ENCODE measurements at places on chromosomes 12 and 14.

DNA sequence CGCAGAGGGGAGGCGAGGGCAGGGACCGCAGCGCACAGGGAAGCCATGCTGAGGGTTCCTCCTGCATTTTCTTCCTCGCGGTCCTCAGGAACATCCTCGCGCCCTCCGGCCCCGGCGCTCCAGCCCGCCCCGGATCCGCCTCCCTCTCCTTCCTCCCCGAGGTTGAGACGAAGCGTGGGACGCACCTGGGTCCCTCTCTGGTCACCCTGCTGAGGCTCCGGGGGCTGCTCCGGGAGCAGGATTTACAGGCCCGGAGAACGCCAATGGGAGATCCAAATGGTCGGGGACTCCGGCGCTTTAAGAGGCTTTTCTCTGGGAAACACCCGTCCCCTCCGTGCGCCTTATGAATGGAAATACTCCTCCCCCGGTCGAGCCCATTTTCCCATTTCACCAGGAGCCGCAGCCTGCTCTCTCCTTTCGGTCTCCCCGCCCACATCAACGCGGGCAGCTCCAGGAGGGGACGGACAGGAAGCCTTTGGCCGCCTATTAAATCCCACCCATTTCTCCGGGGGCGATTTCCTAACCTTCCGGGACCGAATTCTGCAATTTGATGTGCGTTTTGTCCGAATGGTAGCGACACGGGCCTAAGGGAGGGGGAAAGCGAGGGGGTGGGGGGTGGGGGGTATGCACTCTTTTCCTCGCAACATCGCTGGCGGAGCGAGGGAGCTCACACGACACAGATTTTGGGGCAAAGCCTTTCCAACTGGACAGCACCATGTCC is at the start of gene UNC79:
Gene UNC79 (plus strand): TSS at position 625 of the 721 bp plus-strand sequence. CDS start 91 bp downstream, at position 716.
- no peak for ATAC-seq

GRCh38 chr14:70441641-70442040 is 10.3 kb upstream of the ADAM21 start:
- no peak for ATAC-seq

- peak; percentile 53 for ATAC-seq
These were observed 179.6 kb downstream of the TMEM117 start for GRCh38 chr12:44015333-44015941.

- no peak for ATAC-seq
These were observed 4.7 kb downstream of the ASIC1 start for GRCh38 chr12:50061946-50062686.

- peak; percentile 75 for ATAC-seq
These were observed 794 bp downstream of the HOXC13 start for GRCh38 chr12:53939141-53940108.

GRCh38 chr14:77041881-77042545 is 13.5 kb upstream of the IRF2BPL start:
- no peak for ATAC-seq

DNA sequence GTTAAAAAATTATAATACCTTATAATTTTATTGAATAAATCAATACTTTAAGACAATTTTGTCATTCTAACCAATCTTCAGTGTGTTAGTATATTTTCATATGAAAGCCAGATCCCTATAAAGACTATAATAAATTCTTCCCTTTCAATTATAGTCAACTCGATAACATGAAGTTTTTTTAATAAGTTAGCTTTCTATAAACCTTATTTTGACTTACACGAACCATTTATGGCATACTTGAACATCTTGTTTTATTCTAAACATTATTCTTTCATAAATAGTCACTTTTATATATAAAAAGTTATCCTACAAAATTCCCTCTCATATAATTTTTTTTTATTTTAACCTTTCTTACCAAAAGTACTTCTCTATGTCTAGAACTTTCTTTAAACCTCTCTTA is 1002.3 kb downstream of the TMEM121 start:
- ATAC-seq, result no peak

GRCh38 chr12:42730291-42730690 is 140.7 kb upstream of the PRICKLE1 start:
- ATAC-seq, result no peak

GRCh38 chr12:26576266-26576665 is 256.7 kb downstream of the ITPR2 start:
- ATAC-seq, result peak; percentile 35

DNA sequence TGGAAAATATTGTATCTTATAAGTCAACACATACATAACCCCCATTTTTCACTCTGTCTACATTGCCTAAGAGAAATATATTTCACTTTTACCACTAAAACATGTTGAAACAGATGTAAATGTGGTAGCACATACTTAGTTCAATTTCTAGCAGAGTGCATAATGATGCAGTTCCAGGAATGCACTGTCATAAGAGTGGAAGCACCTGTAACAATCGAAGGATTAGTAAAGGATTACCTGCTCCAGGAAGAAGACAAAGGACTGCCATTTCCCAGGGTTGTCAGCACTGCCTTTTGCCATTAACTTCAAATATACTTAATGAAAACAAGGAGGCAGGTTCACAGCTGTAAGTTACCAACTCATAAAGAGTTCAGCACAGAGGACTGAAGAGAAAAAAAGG is 24.6 kb downstream of the DAD1 start:
- ATAC-seq, result peak; percentile 89

DNA sequence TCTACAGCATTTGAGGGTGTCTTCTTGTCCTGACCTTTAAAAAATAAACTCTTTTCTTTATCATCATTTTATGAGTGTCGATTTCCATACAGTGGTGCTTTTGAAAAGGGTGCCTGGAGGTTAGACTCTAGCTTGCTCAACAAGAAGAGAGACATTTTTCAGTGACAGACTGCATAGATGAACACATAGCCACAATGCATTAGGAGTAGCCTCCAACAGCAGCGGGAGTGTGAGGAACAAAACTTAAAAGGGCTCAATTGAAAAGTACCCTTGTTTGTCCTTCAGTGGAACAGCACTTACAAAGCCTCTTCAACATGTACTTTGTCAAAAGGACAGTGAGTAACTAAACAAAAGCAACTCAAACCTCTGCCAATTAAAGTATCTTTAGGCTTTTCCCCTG is 119.3 kb downstream of the SOX5 start:
- ATAC-seq, result no peak

- ATAC-seq, result no peak
These were observed 17.4 kb downstream of the FOXN4 start for GRCh38 chr12:109291521-109292341.

GRCh38 chr12:29149691-29150281 is 708 bp downstream of the FAR2 start:
- peak; percentile 26 for ATAC-seq

GRCh38 chr12:52213564-52214420 is 19.3 kb upstream of the KRT7 start:
- peak; percentile 45 for ATAC-seq

DNA sequence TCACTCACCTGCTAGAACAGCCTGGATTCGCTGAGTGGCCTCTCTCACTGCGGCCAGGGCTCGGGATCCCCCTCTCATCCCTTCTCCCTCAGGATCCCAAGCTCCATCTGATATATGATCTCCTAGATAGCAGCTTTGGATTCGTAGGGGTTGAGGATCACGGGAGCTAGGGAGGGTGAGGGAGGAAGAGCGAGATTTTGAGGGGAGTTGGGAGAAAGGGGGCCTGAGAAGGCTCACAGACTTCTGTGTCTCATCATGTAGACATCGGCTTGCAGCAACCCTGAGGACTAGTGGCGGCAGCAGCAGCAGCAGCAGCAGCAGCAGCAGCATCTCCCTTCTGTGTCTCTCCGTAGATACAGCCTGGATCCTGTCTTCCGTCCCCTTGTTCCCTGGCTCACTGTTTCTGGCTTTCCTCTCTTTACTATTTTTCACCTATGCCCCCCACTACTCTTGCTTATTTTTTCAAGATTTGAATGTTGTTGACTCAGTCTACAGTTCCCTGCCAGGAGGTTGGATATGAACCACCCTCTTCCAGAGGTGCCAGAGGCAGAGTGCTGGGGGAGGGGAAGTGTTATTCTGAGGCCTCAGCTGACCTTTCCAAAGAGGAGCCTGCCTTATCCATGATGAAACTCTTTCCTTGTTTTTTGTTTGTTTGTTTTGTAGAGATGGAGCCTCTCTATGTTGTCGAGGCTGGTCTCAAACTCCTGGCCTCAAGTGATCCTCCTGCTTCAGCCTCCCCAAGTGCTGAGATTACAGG is at the start of gene CIROP:
Gene CIROP (minus strand): TSS at position 399 of the 757 bp plus-strand sequence. CDS start 69 bp downstream, at position 330.
- ATAC-seq, result no peak

- no peak for ATAC-seq
These were observed 142.9 kb downstream of the ASCL1 start for GRCh38 chr12:103100257-103100831.

- ATAC-seq, result no peak
These were observed 374.7 kb downstream of the C12orf75 start for GRCh38 chr12:105705235-105705634.

DNA sequence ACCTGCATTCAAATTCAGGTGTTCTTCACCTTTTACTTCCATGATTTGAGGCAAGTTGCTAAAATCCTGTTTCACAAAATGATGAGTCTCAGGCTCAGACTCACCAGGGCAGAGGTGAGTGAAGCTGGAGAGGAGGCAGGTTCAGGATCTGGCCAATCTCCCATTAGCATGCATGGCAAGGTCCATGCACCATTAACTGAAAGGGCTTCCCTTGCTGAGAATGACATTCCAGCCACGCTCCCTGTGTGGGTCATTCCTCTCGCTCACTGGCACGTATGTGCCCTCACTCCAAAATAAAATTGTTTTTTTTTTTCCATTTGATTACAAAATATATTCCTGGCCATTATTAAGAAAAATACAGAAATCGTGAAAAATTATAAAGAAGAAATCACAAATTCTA is 257.6 kb downstream of the C12orf75 start:
- ATAC-seq, result no peak

DNA sequence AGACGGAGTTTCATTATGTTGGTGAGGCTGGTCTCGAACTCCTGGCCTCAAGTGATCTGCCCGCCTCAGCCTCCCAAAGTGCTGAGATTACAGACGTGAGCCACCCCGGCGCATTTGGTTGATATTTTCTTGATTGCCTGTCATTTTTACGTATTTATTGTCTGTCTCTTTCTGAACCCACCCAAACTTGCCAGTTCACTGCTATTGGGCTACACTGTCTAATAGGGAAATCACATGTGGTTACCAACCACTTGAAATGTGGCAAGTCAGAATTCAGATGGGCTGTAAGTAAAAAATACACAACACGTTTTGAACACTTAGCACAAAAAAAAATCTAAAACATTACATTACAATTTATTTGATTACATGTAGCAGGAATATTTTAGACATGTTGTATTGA is 2.1 kb downstream of the WSB2 start:
- ATAC-seq, result no peak

- ATAC-seq, result no peak
These were observed 334.3 kb downstream of the AACS start for GRCh38 chr12:125399489-125399888.

GRCh38 chr12:116238149-116238548 is 39.3 kb downstream of the MED13L start:
- ATAC-seq, result no peak

- no peak for ATAC-seq
These were observed 33.0 kb upstream of the FGF23 start for GRCh38 chr12:4412465-4412864.

DNA sequence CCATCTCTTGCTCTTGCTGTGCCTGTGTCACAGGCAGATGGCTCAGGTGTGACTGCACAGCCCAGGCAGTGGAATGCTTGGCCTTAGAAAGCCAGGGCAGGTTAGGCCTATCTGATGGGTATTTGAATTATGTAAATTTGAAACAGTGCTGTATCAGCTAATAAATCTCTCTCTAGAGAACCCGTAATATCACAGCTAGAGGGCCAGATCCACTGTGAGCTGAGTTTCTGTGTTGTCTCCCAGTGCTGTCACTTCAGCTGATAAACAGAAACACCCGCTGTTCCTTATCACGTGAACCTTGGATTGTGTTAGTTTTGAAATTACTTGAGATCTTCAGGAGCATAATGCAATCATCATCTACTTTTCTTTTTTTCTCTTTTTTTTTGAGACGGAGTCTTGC is 21.5 kb upstream of the ALDH2 start:
- ATAC-seq, result no peak

- ATAC-seq, result no peak
These were observed 62.5 kb upstream of the HIF1A start for GRCh38 chr14:61632807-61633206.

GRCh38 chr14:24399447-24399822 is 632 bp downstream of the NYNRIN start:
- no peak for ATAC-seq

GRCh38 chr12:32151086-32151485 is 44.4 kb downstream of the BICD1 start:
- no peak for ATAC-seq

DNA sequence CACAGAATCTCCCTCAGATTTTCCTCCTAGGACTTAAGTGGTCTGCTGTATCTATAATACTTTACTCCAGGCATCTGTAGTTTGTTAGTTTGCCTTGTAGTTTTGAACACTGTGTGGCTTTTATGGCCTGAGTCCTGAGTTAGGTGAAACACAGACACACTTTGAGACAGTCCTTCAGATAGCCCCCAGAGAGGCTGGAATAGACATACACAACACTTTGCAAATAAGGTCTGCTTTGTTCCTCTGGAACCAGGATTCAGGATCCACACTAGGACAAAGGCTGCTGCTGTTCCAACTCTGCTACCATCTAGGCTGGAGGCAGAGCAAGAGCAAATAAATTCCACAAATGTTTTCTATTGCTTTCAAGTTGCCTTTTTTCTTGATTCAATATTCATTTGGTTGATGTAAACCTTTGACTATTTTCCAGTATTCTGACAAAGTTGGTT is 41.4 kb upstream of the INSM2 start:
- ATAC-seq, result no peak

- ATAC-seq, result no peak
These were observed 57.4 kb downstream of the BAZ1A start for GRCh38 chr14:34817768-34818167.

- no peak for ATAC-seq
These were observed 2.3 kb upstream of the AGAP2 start for GRCh38 chr12:57740656-57741412.

- no peak for ATAC-seq
These were observed 131.4 kb downstream of the KCNMB4 start for GRCh38 chr12:70497508-70497907.

- ATAC-seq, result no peak
These were observed 108.5 kb upstream of the ESRRB start for GRCh38 chr14:76267322-76268046.

GRCh38 chr14:93090826-93091555 is 24.7 kb downstream of the ITPK1 start:
- ATAC-seq, result no peak

DNA sequence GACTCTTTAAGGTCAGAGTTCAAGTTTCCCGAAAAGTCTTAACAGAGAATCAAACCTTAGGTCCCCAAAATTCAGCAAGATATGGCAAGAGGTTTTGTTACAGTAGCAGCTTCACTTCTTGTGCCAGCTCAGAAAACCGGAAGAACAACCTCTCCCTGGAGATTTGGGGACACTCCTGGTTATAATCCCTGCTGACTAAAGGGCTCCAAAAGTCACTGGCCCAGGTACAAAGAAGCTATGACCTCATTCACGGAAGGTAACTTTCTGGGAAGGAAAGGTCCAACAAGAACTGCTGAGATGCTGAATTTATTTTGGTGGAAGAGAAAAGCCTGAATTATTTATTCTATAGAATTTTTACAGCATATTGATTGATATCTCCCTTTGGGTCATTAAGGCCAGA is 55.6 kb upstream of the DIO2 start:
- peak; percentile 92 for ATAC-seq

- ATAC-seq, result peak; percentile 28
These were observed 28.5 kb downstream of the CPM start for GRCh38 chr12:68904351-68904962.

All from esophagus mucosa (tissue), 1 donor.